Heart left ventricle (tissue), 16 donors: ENCODE measurements at places on chromosomes 12 and 14. TPM values are rescaled to one million over a fixed set of nuclear protein-coding genes. Genes with fewer than 3 reads are reported as not detected.
A peak's percentile ranks its signal among the peaks of the same experiment; 100 is the strongest.

DNA sequence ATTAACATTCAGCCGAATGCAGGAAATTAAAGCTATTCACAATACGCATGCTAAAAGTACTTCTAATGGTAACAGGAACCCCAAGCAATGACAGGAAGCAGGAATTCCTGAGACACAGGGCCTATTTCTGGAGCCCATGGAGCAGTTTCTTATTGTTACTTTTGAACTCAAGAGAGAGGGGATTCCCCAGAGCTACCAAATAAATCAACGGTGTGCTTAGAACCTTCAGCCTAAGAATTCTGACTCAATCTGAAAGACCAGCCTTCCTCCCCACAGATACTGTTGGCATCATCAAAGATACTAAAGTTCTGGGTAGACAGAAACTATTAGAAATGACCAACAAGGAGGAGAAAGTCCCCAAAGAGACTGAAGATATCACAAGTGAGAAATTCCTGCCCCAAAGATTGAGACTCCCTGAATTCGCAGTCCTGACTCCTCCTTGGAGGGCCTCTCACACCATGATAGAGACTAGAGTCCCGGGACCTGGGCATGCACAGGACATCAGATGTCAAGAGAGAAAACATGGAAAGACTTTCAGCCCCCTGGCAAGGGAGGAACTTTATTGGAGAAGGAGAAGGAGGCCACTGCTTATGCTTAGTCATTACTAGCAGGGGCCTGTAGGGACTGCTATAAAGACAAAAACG is 32.7 kb downstream of the RTRAF start:
- H3K36me3 ChIP-seq: peaks cover 47% of the 10 kb centered on the region
- peak; percentile 37 for DNase-seq
- peaks cover 70% of the 10 kb centered on the region for H3K4me1 ChIP-seq
- no peak overlapping the region for H3K4me3 ChIP-seq
- H3K27me3 ChIP-seq: no peaks in the 10 kb centered on the region

GRCh38 chr12:18591473-18591872 is 146.3 kb downstream of the PLCZ1 start:
- no peak overlapping the region for H3K4me3 ChIP-seq
- H3K36me3 ChIP-seq: no peaks in the 10 kb centered on the region
- no peak overlapping the region for H3K27ac ChIP-seq
- no peak for DNase-seq

DNA sequence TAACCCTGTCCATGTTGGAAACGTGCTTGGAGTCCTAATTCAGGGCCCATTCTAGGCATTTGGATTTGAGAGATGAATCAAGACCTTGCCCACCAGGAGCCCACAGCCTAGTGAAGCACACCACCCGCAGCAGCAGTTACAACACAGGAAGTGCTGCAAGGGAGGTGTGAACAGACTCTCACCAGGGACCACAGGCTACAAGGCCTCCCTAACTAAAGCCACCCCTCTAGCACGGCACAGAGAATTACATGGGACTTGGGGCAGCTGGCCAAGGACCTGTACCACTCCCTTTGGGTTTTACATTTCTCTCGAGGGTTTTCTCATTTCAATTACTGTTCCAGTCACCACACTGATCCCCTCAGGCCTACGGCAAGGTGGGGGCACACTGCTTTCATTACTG is 49.5 kb upstream of the FOXN3 start:
- no peaks in the 10 kb centered on the region for H3K27me3 ChIP-seq
- no peaks in the 10 kb centered on the region for H3K4me1 ChIP-seq

DNA sequence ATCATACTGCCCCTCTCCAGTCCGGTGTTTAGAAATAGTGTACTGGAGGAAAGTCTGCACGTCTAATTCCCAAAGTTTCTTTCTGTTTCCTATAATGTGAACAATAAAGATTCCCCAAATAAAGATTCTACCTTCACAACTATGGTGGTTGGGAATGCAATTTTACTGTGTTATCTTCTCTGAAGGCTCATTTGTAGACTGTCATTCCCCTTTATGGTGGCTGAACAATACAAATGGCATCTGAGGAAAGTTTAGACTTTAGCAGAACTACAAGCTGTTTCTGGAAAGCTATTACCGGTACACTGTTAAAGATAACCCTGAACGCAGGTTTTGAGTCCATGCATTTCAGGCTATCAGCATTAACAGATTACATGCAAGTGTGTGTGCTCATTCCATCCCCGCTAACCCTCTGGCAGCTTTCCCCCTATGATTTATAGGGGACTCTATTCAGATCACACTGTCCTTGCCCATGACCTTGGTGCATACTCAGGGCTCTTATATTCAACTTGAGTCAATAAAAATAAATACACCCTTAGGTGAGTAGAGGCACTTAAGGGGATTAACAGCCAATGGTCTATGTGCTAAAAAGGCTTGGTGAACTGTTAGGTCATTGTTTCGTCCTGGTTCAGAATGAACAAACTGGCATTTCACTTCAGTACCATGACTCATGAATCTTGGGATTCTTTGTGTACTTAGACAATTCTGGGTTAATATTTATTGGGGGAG is 60.7 kb upstream of the PYGL start:
- H3K4me3 ChIP-seq: no peak overlapping the region
- H3K4me1 ChIP-seq: no peaks in the 10 kb centered on the region
- DNase-seq: no peak
- peak overlapping the region; percentile 60 for H3K27ac ChIP-seq

DNA sequence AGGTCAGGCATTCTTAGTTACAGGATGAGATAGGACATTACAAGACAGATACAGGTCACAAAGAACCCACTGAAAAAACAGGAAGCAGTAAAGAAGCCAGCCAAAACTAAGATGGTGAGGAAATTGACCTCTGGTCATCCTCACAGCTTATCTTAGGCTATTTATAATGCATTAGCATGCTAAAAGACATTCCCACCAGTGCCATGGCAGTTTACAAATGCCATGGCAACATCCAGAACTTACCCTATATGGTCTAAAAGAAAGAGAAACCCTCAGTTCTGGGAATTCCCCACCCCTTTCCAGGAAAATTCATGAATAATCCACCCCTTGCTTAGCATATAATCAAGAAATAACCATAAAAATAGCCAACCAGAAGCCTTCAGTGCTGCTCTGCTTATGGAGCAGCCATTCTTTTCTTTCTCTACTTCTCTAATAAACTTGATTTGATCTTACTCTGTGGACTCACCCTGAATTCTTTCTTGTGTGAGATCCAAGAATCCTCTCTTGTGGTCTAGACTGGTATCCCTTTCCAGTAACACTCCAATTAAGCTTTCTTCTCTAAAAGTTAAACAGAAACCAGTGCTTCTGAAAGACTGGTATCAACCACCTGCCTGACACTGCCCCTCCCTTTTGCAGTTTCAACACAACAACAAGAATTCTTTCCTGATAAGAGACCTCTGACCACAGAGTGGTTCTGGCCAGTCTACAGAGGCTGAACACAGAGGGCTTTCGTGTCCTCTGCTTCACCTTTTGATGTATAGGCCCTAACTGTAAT is 86.9 kb downstream of the BCAT1 start:
- no peaks in the 10 kb centered on the region for H3K36me3 ChIP-seq
- H3K27me3 ChIP-seq: no peaks in the 10 kb centered on the region
- no peaks in the 10 kb centered on the region for H3K4me1 ChIP-seq
- H3K27ac ChIP-seq: no peak overlapping the region
- DNase-seq: no peak
- H3K4me3 ChIP-seq: no peak overlapping the region

DNA sequence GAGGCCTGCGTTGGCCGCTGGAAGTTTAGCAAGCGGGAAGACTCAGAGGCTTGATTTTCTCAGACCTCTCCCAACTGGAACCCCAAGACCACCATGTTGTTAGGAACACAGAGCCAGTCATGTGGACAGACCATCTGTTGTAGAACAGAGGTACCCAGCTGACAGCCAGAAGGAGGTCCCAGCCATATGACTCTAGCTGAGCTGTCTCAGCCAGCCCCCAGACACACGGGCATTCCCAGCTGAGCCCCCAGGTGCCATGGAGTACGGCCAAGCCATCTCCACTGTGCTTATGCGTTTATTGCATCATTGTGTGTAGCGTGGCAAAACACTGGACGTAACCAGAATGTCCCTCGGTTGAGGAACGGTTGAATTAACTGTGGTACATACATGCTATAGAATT is 421.9 kb downstream of the TMEM132D start:
- no peaks in the 10 kb centered on the region for H3K36me3 ChIP-seq
- H3K4me3 ChIP-seq: no peak overlapping the region
- no peak overlapping the region for H3K27ac ChIP-seq
- no peaks in the 10 kb centered on the region for H3K27me3 ChIP-seq
- no peaks in the 10 kb centered on the region for H3K4me1 ChIP-seq
- no peak for DNase-seq

GRCh38 chr14:55764784-55765183 is 184.8 kb downstream of the KTN1 start:
- H3K27me3 ChIP-seq: no peaks in the 10 kb centered on the region
- H3K4me1 ChIP-seq: no peaks in the 10 kb centered on the region
- H3K4me3 ChIP-seq: no peak overlapping the region
- H3K36me3 ChIP-seq: no peaks in the 10 kb centered on the region
- H3K27ac ChIP-seq: no peak overlapping the region

DNA sequence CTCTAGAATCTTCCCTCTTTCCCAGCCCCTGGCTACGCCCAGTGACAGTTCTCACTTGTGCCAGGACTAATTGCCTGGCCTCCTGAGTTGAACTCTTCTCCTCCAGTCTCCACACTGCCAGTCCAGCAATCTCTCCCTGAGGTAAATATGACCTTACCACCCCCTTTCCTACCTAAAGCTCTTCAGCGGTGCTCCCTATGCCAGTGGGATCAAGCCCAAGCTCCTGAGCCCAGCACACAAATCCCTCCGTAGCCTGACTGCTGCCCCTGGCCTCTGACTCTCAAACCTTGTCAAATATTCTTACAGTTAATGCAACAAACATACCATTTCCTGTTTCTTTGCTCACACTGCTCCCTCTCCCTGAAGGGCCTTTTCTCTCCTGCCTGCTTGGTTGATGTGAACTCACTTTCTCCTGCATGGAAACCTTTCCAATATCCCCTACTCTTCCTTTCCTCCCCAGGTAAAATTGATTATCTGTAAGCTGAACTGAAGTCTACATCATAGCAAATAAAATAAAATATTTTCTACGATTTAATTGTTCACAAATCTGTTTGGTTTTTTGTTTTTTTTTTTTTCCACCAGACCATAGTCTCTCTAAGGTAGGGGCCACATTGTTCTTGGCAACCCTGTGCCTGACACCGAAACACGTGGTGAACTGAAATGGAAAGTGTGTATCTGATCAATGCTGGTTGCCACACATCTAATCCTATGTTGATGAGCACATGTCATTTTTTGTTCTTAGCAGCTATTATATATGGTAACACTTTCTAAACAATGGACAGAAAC is 147.5 kb downstream of the SLC38A6 start:
- DNase-seq: no peak
- H3K27me3 ChIP-seq: no peaks in the 10 kb centered on the region
- no peaks in the 10 kb centered on the region for H3K4me1 ChIP-seq
- H3K4me3 ChIP-seq: no peak overlapping the region
- no peak overlapping the region for H3K27ac ChIP-seq
- H3K36me3 ChIP-seq: no peaks in the 10 kb centered on the region

GRCh38 chr12:67357376-67358125 is 88.4 kb downstream of the CAND1 start:
- H3K36me3 ChIP-seq: no peaks in the 10 kb centered on the region
- DNase-seq: no peak
- no peak overlapping the region for H3K27ac ChIP-seq
- H3K4me3 ChIP-seq: no peak overlapping the region

DNA sequence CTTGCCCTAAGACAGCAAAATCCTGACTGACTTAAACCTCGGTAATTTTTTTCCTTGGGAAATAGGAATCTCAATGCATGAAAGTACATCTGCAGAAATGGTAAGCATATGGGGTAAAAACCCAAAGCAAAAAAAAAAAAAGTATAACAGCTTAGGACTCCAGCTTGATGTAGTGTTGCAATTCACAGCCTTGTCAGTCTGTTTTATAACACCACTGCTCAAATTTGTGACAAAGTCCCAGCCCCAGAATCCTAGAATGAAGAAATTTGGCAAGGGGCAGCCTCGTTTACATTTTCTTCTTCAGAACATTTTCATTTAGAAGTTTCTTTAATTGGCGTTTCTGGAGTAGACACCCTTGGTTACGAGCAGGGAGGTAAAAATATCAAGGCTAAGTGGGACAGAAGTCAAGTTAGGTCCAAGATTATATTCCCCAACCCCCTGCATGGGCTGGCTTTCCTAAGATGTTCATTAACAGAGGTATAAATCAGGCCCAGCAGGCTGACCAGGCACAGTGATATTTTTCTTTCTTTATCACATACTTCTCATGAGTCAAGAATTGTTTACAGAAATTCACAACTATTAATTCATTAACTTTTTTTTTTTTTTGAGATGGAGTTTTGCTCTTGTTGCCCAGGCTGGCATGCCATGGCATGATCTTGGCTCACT is 424.0 kb downstream of the RMST start:
- no peak for DNase-seq
- no peak overlapping the region for H3K27ac ChIP-seq
- no peak overlapping the region for H3K4me3 ChIP-seq
- no peaks in the 10 kb centered on the region for H3K36me3 ChIP-seq

DNA sequence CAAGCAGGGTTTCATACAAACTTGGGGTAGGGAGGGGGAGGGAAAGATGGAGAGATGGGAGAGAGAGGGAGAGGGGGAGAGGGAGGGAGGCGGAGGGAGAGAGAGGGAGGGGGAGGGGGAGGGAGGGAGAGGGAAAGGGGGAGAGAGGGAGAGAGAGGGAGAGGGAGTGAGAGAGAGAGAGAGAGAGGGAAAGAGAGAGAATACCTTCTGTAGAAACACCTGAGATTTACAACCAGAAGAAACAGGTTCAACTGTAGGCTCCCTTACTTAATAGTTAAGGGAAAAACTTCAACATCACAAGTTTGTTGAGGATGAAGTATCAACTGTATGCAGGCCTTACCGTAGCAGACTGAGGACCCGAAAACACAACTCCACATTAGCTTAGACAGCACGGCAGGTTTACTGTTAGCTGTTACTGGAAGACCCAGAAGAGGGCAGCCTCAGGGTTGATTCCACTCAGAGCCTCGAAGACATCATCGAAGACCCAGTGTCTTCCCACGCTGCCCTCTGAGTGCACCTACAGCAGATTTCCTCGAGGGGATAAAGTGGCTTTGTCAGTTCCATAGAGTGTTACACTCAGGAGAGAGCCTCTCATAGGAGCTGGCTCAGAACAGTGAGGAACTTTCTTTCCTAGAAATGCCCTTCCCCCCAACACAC is 72.4 kb downstream of the NT5DC3 start:
- no peak for DNase-seq
- no peaks in the 10 kb centered on the region for H3K36me3 ChIP-seq
- no peaks in the 10 kb centered on the region for H3K4me1 ChIP-seq
- H3K27me3 ChIP-seq: no peaks in the 10 kb centered on the region

The RD3L gene
- 42.5 TPM for total RNA-seq

The IQSEC3 gene
- 0.50 TPM for total RNA-seq

The SYNDIG1L gene
- total RNA-seq: 0.19 TPM

The DACT1 gene
- 3.4 TPM for total RNA-seq

The ASB2 gene
- 109 TPM for total RNA-seq
